C1 segment of cervical spinal cord (tissue), 14 donors: ENCODE measurements at places on chromosomes 2 and 18.

DNA sequence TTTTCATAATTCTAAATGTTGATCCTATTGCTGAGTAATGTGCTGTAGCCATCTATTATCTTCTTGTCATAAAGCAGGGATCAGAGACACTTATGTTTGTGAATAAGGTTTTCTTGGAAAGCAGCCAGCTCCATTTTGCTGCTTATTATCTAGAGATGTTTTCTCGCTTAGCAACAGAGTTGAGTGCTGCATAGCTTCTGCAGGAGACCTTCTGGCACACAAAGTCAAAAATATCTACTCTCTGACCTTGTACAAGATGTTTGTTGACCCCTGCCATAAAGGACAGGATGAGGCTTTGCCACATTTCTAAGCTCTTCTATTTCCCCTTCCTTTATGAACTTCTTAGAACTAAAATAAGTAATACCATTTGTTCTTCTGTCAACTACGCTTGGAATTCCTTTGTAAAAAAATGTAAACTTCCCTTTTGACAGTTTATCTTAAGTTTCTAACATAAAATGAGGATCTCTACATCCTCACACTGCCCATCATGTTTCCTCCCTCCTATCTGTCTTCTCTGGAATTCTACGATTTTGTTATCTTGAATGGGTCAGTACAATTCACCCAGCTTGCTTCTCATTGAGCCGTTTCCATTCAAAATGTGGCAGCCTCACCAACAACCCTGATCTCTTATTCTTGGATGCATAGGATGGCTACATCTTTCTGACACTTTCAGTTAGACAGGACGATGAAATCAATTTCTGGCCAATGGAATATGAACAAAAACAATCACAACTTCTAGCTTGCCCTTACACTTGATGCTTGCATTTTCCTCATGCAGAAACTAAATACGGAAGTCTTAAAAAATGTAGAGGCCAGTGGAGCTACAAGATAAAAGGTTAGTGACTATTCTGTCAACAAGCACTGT, 1377.0 kb downstream of the SUCLG1 start:
- DNase-seq, result no peak

- no peak for DNase-seq
Measured at GRCh38 chr18:37244618-37245017, 321.0 kb downstream of the CELF4 start.

GRCh38 chr2:83112858-83113257, 1346.2 kb downstream of the SUCLG1 start:
- no peak for DNase-seq

DNA sequence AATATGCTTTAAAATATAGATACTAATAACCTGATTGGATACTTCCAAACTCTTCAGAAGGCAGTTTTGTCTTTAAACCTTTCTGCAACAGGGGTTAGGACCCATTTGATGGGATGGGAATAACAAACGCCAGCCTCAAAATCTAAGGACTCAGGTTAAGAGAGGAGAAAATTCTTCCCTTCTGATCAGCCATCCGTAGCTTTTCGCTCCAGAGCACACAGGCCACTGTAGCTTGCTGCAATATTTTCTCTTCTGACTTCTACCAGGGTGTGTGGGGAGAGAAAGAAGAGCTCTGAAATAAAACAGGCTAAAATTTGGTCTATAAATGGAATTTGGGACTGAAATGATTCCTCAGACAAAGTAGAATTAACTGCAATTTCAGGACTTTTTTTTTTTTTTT, 95.1 kb downstream of the ALPK2 start:
- DNase-seq, result no peak

- no peak for DNase-seq
Measured at GRCh38 chr18:55511277-55511676, 76.7 kb downstream of the TCF4 start.

DNA sequence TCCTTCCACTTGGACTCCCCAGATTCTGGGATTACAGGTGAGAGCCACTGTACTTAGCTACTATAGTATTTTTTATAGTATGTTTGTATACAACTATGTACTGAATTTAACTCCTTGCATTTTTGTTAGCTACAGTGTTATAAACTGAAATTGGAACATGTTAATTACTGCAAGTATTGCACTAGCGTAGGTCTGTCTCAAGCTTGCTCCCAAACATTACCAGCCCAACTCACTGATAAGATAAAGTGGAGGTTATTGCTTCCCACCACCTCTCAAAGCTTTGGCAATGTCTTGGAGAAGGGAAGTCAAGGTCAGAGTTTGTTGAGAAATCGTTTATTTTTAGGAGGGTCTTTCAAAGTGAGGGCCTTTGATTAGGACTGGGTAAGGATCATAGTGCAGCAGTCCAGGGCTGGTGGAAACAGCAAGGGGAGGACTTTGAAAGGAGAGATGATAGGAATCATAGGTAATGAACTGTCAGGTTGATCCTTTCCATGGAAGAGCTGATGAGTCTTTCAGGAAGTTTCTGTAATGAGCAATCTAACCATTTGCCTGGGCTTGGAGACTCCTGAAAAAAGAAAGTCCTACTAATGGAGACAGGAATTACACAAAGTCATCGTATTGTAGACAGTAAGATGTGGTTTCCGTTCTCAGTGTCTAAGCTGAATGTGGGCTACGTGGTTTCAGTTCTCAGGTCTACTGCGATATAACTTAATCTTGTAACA, 257.1 kb downstream of the MYO3B start:
- DNase-seq, result no peak

- DNase-seq, result no peak
Measured at GRCh38 chr2:134178138-134178877, 75.6 kb upstream of the MGAT5 start.

DNA sequence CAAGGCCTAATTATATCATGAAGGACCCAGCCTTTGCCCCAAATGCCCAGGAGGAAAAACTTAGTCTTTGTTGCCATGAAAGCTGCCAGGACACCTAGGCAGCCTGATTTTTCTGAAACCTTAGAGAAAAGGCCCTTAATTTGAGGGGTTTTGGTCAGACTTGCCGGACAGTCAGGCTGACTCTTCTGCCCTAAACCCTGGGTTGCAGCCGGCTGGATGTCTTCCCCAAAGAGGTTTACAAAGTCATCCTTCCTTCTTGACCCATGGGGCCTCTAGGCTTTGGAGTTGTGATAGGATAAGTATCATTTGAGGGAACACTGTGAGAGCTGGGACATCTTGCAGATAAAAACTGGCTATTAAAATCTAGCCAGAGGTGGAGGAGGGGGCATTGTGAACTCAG, 2.4 kb upstream of the HOXD1 start:
- no peak for DNase-seq
